ENCODE measurements at places on chromosomes 12 and 14.

- DNase-seq = no peak
Measured at GRCh38 chr12:108531929-108532848, 17.1 kb downstream of the FICD start.

DNA sequence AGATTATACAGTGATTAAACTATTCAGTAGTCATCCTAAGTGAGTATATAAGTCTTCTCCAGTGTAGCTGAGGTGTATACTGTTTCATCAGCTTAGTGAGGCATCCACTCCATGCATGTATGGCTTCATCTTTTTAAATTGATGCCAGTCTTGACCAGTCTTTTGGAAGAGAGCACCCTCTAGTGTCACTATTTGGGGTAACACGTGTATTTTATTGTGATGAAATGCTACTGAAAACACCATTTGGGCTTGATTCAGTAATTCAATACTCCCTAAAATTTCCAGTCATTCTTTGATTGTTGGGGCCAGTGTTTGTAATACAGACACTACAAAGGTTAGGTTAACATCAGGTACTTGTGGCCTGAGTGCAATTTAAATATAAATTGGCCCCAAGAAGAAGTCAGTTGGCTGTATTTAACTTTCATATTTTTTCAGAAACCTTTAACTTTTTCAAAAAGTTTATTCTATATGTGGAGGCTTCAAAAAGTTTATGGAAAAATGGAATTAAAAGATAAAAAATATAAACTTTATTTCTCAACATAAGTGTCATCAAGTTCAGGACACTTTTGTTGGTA is 35.3 kb downstream of the MIPOL1 start:
- no peak for DNase-seq

GRCh38 chr12:29072631-29073030 is 76.4 kb upstream of the FAR2 start:
- no peak for DNase-seq

DNA sequence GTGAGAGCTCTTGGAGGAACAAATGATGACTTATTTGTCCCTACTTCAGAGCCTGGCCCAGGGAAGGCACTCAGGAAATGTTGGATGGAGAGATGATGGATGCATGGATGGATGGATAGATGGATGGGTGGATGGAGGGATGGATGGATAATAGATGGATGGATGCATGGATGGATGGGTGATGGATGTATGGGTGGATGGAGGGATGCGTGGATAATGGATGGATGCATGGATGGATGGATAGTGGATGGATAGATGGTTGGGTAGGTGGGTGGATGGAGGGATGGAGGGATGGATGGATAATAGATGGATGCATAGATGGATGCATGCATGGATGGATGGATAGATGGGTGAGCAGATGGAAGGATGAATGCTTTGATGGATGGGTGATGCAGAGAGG is 23.2 kb downstream of the GPR68 start:
- DNase-seq = no peak

GRCh38 chr14:96038920-96039632 is at the start of gene C14orf132:
Gene C14orf132, plus strand, starts transcription at chr14:96039362. Its CDS starts 139 bp downstream, at chr14:96039501.
- DNase-seq = no peak

DNA sequence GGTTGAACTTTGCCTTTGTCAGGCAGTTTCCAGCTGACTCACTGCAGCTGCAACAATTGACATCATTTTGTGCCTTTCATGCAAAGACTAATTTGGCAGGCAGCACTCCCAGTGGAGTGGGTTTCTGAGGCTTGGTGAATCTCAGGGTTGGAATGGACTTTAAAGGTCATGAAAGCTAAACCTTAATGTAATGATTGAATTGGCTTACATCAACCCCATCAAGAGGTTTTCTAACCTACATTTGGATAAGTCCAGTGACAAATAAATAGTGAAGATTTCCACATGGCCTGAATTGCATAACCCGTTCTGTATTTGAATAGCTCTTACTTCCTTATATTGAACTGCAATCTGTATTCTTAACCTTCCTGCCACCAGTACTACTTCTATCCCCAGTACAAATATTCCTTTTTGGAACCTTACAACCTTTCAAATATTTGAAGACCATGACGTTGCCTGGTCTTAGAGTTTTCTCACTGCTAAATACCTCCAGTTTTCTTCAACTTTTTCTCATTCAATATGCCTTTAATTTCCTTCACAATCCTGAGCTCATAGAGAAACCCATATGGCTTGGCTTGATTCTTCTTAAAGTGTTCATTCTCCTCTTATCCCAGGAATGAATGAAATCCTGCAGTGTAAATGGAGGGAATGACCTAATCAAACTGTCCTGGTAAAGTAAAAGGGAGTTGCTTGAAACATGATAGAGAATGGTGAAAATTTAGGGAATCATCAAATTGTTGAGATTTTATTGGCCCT is 168.1 kb upstream of the NOVA1 start:
- DNase-seq = no peak

GRCh38 chr14:58455593-58456265 is 28.2 kb downstream of the KIAA0586 start:
- no peak for DNase-seq

- no peak for DNase-seq
Measured at GRCh38 chr14:35979531-35979930, 153.4 kb downstream of the BRMS1L start.

GRCh38 chr14:86646696-86647690 is 1117.0 kb downstream of the FLRT2 start:
- DNase-seq = no peak

DNA sequence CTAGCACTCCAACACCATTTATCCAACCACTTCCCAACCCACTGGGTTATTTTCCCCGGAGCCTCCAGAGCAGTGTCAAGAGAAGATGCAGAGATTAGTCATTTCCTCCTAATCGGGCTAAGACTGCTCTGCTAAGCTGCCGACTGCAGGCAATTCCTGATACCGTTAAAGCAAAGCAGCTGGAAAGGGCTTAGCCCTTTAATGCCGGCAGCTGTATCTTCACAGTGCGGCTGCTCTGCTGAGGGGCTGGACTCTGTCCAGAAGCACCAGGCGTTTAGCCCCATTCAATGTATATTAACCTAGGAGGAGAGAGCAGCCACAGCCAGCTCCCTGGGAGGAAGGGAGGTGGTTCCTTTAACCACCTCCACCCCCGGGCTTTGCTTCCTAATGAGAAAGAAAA is 11.1 kb downstream of the AQP6 start:
- no peak for DNase-seq

- DNase-seq = no peak
Measured at GRCh38 chr12:82838827-82839226, 152.1 kb downstream of the TMTC2 start.

Data from T follicular helper cell (primary cell).